ENCODE measurements at places on chromosomes 16 and 17.

GRCh38 chr17:1241929-1242328, 28.3 kb upstream of the BHLHA9 start:
- DNase-seq, result no peak

DNA sequence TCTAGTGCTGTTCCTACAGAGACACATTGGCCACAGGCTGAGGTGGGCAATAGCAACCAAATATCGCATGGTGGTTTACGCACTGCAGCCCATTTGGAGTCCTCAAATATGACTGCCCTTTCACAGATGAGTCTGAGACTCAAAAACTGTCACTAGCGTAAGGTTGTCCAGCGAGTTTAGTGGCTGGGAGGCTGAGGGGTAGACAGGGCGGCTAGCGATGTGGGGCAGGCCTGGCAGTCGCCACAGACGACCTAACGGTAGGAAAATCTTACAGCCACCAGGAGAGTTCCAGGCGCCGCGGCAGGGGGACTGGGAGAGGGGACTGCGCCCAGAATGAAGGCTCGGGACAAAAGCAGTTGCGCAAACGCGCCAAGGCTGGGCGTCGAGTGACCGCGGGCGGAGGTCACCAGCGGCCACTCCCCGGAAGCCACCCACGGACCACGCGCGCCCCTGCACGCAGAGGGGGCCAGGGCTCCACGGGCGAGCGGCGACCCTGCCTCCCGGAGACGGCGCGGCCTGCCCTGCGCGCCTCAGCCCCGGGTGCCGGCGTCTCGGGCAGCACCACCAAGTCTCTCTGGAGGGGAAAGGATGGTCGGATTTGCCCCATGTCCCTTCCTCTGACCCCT, 699 bp upstream of the MAP1LC3B start:
- no peak for DNase-seq

GRCh38 chr16:66605979-66606751, 1.7 kb downstream of the CMTM3 start:
- no peak for DNase-seq

- DNase-seq, result no peak
Observed at GRCh38 chr16:81703177-81704155, 75.6 kb upstream of the PLCG2 start.

DNA sequence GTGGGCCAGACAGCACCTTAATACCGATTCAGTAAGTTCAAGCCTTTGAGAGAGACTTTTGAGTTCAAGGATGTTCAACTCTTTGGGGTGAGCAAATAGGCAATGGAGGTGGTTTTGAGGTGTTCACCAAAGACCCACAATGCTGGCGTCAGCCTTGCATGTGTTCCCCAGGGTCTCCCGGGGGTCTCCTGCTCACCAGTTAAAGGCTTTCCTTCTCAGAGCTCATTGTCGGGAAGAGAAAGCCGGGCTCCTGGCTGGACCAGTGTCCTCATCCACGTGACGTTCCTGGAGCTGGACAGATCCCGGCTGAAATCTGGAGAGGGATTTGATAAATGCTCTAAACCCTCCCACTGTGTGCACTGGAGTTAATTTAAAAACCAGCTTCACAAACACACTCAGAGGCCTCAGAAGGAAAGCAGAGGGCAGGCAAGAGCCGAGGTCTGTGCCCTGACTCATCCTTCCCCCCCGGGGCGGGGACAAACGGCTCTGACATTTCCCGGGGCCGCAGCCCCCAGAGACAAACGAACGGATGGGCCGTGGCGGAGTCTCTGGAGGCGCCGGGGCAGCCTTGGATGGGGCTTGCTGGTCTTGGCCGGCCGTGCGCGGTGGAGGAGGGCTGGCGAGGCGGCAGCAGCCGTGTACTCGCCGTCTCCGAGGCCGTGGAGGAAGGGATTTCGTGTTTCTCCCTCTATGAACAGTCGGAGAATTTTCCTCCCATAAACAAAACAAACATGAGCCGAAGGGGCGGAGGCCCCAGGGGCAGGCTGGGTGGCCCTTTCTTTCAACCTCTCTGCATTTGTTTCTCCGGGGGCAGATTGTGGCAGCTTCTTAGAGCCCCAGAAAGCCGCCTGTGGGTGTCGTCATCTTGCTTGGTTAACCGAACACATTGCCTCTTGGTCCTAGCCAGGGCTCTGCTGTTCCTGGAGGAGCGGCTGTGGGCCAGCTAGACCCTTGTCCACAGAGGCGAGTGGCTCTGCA, 94.2 kb downstream of the NTN1 start:
- peak; percentile 69 for DNase-seq

- DNase-seq, result no peak
Observed at GRCh38 chr17:28482551-28483199, 9.2 kb downstream of the SLC13A2 start.

GRCh38 chr17:74525781-74526288, 5.4 kb downstream of the CD300LB start:
- no peak for DNase-seq

GRCh38 chr16:31157136-31157535, 7.3 kb upstream of the PRSS36 start:
- no peak for DNase-seq

GRCh38 chr17:50194934-50195865, 6.2 kb downstream of the COL1A1 start:
- DNase-seq, result no peak

DNA sequence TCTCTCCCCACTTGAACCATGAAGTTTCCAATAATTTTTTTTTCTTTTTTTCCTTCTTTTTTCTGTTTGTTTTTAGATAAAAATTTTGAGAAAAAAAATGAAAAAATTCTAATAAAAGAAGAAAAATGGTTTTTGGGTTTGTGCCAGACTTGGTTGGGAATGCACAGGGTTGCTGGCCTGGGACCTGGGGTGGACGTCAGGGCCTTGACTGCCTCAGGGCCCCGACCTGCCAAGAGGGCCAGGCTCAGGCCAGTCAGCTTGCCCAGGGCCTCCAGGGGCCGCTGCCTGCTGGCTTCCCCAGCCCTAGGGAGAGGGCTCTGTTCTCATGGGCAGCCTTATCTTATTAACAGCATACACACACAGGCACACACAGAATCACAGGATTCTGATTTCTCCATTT, 6.5 kb downstream of the TBX6 start:
- no peak for DNase-seq

DNA sequence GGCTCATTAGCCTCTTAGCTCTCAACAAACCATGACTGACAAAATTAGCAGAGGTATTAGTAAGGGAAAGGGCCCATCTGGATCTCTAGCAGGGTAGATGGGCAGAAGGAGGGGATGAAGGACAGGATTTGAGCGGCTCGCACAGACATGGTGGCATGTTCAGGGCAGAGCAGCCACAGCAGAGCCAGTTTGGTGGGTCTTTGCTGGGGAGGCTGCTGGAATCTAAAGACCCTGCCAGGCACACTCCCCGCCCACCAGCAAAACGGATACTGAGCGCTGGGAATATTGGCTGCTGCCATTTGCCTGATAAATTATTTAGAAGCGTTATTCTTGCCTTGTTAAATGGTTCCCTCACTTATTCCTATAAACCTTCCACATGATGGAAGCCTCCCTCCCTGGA, 20.7 kb upstream of the NAT9 start:
- no peak for DNase-seq

DNA sequence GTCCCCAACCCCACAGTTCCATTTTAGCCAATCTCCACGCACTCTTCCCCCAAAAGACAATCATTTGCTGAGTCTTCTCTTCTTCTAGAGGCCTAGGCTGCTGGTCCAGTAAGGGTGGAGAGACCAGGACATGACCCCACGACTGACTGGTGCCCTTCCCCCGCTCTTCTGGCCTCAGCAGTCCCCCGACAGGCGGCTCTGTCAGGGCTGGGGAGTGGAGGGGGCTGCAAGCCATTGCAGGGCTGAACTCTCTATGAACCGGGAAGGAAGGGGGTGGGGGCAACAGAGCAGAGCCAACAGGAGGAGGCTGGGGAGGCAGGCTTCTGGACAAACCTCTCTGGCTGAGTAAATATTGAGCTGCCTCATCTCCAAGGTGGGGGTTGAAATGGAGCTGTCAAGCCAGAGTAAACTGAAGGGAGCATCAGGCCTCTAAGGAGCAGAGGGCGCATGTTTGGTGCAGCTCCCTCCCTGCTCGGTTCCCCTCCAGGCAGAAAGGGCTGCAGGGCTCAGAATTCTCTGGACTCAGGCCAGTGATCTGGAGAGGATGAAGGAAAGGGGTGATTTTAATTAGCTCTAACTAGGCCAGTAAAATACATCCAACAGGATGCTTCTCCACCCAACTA, 8.7 kb downstream of the HOXB1 start:
- DNase-seq, result no peak

DNA sequence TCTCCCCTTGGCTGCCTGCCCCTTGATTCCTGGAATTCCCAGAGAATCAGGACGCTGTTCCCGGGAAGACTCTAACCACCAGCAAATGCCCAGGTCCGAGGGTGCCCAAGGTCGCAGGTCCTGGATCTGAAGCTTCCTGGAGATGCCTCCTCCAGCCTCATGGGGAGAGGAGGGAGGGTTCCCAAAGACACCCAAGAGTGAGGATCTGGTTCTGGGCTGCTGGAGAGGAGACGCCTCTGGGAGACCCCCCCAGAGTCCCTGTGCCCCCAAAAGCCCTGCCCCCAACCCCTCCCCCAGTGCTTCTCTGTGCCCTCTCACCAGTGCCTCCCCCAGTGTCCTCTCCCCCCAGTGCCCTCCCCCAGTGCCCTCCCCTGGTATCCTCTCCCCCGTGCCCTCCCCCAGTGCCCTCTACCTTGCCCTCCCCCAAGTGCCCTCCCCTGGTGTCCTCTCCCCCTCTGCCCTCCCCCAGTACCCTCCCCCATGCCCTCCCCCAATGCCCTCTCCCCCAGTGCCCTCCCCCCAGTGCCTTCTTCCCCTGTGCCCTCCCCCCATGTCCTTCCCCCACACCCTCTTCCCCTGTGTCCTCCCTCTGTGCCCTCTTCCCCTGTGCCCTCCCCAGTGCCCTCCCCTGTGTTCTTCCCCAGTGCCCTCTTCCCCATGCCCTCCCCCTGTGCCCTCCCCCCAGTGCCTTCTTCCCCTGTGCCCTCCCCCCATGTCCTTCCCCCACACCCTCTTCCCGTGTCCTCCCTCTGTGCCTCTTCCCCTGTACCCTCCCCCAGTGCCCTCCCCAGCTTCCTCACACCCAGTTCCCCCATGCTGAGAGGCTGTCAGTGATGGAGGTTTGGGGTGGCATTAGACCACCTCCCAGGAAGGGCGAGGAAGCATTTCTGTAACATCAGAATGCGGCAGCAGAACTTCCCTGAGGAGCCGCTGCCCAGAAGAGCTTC, 6.3 kb upstream of the SECTM1 start:
- no peak for DNase-seq

DNA sequence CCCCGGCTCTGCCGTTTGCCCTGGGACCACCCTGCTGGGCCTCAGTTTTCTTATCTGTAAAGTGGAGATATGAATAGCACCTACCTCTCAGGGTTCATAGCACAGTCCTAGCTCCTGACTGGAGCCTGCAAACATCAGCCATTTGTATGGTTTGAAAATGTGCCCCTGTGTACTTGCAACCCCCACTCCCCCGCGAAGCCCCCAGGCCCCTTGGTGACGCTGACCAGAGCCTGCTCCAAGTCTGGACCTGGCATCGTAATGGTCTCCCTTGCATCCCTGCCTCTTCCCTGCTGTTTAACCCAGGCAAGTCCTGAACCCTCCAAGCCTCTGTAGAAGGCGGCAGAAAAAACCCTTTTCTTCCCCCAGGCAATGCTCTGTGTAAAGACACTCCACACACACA, 128.0 kb downstream of the IRF8 start:
- DNase-seq, result no peak

GRCh38 chr16:67460168-67460567, 20.8 kb downstream of the ATP6V0D1 start:
- DNase-seq, result no peak

DNA sequence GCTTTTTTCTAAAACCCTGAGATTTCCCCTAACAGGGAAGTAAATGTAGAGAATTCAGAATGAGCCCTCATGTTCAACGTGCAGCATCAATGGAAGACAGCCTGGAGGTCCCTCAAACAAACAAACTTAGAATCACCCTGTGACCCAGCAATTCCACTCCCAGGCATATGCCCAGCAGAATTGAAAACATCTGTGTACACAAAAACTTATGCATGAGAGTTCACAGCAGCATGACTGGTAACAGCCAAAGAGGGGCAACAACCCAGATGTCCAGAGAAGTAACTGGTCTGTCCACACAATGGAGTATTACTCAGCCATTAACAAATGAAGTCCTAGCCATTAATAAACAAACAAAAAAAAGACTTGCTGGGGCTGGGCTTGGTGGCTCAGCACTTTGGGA, 252.7 kb downstream of the PARN start:
- no peak for DNase-seq

Measured in activated T-cell treated with anti-CD3 and anti-CD28 coated beads, Interleukin-2, amount 50 U/mL, for 48 hours (primary cell).